Renal cortical epithelial cell (primary cell): ENCODE measurements at places on chromosomes 12 and 14.

- DNase-seq, result peak; percentile 19
These were observed 132.8 kb downstream of the TTLL5 start for GRCh38 chr14:75793806-75794205.

DNA sequence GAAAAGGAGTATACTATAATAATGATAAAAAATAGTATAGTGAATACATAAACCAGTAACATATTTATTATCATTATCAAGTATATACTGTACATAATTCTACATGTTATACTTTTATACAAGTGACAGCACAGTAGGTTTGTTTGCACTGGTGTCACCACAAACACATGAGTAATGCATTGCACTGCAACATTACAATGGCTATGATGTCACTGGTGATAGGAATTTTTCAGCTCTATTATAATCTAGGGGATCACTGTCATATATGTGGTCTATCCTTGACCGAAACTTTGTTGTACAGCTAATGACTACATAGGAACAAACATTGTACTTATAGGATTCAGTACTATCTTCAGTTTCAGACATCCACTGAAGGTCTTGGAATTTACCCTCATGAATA is 165.8 kb upstream of the SYT1 start:
- peak; percentile 46 for DNase-seq

- DNase-seq, result no peak
These were observed 2.0 kb downstream of the ESYT1 start for GRCh38 chr12:56129942-56130495.

DNA sequence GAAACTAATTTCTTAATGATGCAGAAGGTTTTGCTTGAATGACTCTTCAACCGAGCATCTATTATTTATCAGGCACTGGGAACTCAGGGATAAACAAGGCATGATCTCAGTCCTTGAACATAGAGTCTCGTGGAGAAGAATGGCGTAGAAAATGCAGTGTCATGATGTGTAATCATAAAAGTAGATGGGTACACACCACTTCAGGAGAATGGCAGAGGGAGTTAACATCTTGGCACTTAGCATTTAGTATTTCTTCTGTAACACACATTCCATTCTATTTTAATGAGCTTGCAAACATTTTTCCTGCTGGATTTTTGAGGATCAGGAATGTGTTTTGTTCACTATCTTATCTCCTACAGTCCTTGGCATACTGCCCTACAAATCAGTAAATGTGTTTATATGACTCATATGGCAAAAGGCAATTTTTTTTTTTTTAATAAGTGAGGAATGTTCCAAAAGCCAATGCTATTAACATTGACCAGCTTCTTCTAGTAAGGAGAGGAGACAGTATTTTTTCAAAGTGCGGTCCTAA is 3.8 kb downstream of the TXNRD1 start:
- DNase-seq, result peak; percentile 94

DNA sequence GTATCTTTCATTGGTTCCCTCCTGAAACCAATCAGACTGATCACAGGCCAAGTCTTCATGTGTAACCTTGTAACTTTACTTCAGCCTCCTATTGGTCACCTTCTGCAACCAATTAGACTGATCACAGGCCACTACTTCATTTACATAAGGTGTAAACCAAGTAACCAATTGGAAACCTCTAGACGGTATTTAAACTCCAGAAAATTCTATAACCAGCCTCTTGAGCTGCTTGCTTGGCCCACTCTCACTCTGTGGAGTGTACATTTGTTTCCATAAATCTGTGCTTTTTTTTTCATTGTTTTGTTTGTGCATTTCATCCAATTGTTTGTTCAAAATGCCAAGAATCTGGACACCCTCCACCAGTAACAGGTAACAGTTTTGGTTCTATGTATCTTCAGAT is 47.5 kb downstream of the EIF2S3B start:
- no peak for DNase-seq
